NCI-H1048 (cell line): ENCODE measurements at places on chromosomes 2 and 18.

DNA sequence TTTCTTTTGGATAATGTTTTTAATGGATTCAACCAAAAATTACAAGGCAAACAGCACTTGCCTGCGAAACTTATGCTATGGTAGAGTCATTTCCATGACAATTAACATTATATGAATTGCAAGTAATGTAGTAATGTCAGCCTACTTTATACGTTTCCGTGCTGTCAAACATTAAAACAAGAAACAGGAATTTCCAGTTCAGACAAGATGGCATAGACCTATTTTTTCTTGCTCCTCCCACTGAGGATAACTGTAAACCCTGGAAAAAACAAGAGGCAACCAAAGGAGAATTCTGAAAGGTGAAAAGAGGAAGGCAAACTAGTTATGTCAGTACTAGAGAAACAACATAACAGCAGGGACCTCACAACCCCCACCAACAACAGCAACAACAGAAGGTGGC is 170.7 kb downstream of the DIS3L2 start:
- DNase-seq: no peak

DNA sequence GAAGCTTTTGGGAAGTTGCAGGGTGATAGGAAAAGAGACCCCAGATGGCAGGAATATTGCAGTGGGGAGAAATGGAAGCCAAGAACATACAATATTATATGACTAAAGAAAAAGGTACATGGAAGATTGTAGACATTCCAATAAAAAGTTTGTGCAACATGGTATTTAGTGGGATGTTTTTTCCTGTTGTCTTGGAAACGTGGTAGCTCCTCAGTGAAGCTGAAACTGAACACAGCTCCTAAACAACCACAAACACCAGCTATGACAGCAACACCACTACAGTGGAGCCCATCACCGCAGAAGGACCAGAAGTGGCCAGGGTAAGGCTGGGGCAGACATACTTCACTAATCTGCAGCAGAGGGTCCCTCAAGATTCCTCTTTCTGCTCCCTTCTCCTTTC is 246.8 kb downstream of the CDH20 start:
- DNase-seq: no peak

GRCh38 chr2:113237604-113238160 is 41.0 kb downstream of the PAX8 start:
- no peak for DNase-seq

- no peak for DNase-seq
These were observed 319.4 kb upstream of the SLC39A10 start for GRCh38 chr2:195337597-195337996.

- no peak for DNase-seq
These were observed 171.0 kb upstream of the ZFP36L2 start for GRCh38 chr2:43397411-43397810.

DNA sequence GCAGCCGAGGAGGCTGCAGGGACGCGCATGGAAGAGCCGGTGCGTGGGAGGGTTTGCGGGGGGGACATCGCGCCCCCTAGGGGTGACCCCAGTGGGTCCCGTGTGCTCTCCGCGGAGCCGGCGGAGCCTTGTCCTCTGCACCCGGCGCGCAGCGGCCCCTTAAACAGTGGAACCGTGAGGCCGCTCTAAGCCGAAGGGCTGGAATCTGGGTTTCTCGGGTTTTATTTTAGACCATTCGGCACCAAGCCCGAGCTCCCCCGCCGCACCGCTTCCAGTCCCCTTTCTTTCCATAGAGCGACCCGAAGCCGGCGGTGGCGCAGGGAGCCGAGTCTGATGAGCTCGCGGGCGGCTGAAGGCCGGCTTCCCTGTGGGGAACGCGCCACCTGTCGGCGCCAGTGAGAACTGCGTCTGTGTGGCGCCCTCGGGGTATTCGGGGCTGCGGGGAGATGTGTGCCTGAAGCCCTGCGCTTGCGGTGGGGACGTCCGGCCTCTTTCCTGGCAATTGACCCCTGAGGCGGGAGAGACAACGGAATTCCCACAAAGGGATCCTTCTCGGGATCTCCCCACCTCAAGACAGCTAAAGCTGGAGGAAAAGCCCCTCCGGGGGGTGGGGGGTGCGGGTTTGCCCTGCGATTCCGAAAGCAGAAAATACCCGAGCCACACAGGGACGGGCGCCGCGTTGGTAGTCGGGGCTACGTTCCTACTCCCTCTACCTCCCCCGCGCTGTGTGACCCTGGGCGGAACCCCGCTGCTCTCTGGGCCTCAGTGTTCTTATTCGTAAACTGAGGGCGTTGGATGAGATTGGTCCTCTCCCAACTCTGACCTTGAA is 8.2 kb upstream of the EN1 start:
- peak; percentile 48 for DNase-seq

DNA sequence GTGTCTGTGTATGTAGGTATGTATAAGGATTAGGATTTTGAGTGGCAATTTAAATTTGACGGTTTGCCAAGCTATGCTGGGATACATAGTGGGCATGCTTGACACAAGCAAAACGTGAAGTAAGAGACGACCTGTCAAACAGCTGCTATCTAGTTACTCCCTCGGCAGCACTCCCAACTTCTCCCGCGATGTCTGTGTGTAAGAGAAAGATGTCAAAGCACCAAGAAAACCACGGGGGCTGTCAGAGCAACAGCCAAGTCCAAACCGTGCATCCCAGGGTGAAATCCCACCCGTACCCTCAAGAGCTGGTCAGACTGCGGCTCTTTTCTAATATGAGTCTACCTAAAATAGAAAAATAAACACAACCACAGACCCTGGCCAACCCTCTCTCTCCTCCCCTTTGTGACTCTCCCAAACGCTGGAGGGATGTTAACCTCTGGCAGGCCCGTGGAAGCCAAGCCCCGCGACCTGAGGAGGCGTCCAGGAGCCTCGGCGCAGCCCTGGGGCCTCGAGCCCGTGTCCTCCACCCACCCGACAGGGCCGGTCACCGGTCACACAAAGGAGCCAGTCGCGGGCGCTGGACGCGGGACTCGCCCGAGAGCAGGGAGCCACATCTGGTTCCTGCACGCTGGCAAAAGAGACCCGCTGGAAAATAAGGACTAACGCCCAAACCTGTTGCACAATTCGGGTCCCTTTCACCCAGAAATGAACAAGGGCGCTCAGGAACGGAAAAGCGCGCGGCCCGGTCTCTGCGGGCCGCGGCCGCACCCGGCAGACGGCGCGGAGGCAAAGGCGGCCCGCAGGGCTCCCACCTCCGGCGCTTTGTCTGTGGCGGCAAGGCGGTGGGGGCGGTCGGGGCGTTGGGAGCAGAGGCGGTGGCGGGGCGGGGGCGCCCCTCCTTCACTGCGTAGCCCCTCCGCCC is 925 bp downstream of the SESTD1 start:
- peak; percentile 10 for DNase-seq

DNA sequence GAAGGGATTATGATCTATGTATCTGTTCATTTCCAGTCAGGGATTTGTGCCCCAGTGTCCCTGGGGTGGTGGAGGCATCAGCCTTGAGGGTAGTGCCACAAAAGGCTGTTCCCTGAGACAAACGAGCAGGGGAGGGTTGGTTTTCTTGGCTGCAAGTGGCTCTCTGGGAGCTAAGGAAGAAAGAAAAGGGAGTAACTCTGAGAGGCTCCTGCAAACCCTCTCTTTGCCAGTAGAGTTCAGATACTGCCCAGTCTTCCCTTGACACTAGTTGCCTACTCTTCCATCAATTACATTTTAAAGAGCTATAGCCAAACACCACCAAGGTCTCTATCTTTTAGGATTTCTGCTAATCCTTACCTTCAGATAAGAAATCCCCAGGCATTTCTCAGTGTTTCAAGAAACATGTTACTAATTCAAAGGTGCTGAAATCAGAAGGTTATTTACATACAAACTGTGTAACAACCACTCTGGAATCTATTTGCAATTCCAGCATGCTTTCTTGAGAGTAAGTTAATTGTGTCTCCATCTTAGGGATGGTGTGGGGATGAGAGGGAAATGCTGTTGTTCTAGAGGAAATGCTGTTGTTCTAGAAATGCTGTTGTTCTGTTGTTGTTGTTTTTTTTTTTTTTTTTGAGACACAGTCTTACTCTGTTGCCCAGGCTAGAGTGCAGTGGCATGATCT is 18.7 kb upstream of the KCTD1 start:
- no peak for DNase-seq

- DNase-seq: no peak
These were observed 24.7 kb upstream of the DARS1 start for GRCh38 chr2:136010126-136010525.

DNA sequence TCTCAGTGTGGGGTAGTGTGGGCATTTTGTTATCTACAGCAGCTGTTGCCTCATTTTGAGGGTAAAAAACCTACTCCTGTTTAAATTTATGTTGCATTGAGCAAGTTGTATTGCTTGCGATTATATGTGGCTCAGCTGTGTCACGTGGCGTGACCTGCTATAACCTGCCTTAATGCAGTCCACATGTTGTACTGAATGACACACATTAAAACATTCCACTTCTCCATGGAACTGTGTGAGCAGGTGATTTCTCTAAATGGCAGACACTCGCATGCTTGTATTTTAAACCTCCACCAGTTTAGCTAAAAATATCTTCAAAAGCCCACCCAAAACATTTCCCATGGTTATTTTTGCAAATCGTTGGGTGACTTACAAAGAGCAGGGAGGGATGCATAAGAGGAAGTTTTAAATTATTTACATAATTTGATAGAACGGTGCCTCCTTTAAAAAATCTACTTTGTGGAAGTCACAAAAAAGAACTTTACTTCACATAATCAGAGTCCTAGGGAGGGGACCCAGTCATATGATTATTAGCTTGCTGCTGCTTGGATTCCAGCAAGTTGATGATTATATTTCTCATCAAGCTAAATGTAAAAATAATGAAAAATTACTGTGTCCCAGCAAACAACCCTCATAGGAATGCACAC is 163.3 kb upstream of the ZEB2 start:
- DNase-seq: no peak

- DNase-seq: no peak
These were observed 82.0 kb downstream of the LIMS1 start for GRCh38 chr2:108616318-108616717.

DNA sequence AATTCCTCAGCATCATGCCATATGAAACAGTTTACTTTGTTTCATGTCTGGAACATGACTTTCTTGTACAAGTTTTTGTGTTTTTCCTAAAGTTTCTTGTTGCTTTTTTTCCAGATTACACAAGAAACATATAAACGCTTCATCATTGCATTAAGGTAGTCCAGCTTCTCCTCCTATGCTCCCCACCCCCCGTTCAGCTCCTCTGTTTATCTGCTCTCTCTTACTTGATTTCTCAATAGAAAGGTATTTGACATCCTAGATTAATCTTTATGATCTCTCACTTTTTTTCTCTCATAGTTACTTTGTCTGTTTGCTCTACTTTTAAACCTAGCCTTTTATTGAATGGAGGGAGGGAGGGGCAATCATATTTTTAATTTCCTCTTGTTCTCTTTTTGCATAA is 25.4 kb downstream of the SLC40A1 start:
- no peak for DNase-seq

DNA sequence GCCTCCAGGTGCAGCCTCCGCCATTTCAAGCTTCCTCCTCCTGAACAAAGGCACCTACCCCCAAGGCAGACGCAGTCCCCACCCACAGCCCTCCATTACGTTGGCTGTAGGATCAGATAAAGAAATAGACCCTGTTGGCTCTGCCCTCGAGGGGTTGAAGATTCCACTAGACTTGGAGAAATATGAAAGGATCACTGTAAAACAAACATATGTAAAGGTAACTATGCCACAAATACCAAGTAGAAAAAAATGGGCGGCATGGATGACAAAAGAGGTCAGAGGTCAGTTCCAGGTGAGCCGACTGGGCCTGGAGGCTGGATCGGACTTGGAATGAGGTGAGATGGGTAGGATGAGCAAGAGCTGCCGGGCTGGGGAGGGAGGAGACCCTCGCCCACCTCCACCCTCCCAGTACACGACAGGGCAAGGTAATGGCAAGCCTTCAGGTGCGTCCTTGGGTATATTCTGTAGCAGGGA is 84.8 kb upstream of the POMC start:
- DNase-seq: no peak

DNA sequence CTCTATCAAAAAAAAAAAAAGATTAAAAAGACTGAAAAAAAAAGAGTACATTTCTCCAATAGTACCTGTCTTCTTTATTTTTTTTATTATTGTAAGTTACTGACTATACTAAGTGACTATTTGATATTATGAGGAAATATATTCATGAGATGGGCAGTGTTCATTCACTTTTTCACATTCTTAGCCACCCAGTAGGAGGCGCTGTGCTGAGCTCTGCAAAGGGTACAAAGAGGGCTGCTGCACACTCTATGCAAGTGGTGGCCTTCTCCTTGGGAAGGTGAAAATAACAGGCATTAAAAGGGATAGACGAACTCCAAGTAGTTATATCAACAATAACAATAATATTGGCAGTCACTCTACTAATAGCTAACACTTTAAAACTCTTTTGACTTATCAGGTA is 1034.9 kb upstream of the FANCL start:
- no peak for DNase-seq

DNA sequence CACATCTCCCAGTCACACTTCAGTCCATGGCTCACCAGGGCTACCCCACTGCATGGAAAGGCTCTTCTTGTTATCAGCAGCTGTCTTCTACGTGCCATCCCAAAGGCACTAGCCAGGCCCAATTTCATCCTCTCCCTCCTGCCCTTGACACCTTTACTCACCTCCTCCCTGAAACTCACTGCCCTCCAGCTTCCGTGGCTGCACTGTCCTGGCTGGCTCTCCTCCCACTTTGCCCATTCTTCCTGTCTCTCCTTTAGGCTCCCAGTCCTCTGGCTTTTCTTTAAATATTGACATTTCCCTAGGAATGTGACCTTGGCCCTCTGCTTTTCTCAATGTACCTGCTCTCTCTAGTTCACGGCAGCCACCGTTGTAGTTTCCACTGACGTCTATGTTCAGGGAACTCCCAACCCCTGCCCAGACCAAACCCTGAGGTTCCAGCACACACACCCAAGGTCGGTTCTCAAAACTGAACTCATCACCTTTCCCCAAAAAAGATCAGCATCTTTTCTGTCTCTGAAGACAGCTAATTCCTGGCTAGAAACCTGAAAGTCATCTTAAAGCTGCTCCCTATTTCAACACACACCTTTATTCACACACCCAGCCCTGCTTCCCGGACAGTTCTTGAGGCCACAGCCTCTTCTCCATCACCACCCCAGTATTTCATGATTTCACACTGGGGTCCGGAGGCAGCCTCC is 36.7 kb downstream of the WDFY1 start:
- DNase-seq: no peak

DNA sequence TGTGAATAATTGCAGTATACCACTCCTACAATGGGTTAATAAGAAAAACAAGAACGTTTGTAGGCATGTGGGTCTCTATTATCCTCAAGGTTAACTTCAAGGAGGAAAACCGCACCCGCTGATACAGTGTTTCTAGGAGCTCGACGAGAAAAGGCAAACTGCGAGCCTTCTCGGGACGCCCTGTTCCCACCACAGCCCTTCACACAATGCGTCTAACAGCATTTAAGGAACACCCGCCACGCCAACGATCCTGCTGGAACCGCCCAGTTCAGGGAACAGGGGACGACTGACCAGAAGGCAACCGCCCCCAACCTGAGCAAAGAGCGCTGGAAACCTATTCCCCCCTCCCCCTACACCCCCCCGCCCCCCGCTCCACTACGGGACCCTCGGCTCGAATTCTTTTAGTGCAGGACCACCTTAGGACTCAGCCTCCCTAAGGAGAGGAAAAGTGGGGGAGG is 710 bp upstream of the TMSB10 start:
- no peak for DNase-seq

- no peak for DNase-seq
These were observed 188.7 kb upstream of the SALL3 start for GRCh38 chr18:78790960-78791359.
